Activated CD4-positive, alpha-beta memory T cell treated with anti-CD3 and anti-CD28 coated beads, Interleukin-2, amount 10 ng/mL, durations not matched to agents 7 days and 5 days (primary cell): ENCODE measurements at places on chromosomes 12 and 14. TPM values are rescaled to one million over a fixed set of nuclear protein-coding genes. Genes with fewer than 3 reads are reported as not detected.

The RNF212B gene
- total RNA-seq = not detected

The SAV1 gene
- 6.9 TPM for total RNA-seq

The TTC9 gene
- 14.7 TPM for total RNA-seq

The TAS2R13 gene
- 0.25 TPM for total RNA-seq

The MUCL1 gene
- not detected for total RNA-seq

The POTEM gene
- not detected for total RNA-seq

The OSGEP gene
- total RNA-seq = 40.3 TPM

The ITGA7 gene
- 2.0 TPM for total RNA-seq

The HOTAIR gene
- total RNA-seq = not detected

The TMEM30B gene
- 0.48 TPM for total RNA-seq

The PMEL gene
- 0.33 TPM for total RNA-seq

The KCNH3 gene
- 0.90 TPM for total RNA-seq

The GPR137C gene
- total RNA-seq = 0.30 TPM

- no peak for DNase-seq
Observed at GRCh38 chr12:93219947-93220346, 157.8 kb upstream of the NUDT4 start.

DNA sequence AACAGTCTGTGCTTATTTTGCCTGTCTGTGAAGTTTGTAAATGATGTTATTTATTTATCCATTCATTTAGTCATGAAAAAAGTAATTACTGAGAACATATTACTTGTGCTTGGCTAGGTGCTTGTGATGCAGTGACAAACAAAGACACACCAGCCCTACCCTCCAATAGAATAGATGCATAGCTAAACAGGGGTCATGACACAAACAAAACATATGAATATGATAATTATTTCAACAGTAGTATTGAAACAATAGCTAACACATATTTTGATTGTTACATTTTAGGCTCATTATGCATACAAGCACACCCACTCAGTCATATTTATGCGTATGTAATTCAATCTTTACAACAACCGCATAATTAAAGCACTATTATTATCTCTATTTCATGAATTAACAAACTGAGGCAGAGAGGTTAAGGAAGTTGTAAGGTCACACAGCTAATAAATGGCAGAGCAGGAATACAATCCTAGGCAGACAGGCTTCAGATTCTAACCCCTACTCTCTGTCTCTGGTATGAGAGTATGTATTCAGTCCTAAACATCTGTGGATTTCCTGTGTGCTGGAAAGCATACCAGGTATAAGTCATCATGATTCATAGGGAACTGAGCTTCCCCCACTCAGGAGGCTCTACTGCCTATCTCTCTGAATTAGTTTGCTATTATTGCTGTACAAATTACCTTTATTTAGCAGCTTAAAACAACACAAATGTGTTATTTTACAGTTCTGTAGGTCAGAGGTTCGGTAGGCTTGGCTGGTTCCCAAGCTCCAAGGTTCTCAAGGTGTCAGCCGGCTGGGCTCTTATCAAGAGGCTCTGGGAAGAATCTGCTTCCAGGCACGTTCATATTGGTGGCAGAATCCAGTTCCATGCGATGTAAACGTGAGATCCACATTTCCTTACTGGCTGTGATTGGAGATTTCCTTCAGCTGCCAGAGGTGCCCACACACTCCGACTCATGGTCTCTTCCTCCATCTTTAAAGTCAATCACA, 509.4 kb downstream of the GALC start:
- no peak for DNase-seq

DNA sequence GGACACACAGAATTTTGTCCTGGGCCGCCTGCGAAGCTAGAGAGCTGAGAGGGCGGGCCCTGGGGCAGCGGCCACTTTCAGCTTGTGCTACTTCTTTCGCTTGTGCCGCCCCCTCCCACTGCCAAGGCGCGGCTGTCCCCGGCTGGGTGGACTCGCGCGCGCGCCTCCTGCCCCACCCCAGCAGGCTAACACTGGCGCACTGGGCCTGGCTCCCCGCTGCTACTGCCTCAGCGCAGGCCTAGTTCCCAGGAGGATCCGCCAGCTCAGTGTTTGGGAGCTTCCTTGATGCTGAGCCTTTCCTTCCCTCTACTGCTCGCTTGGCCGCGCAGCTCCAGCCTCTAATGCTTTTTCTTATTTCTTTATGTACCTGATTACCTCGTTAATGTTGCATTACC, 27.4 kb upstream of the METAP2 start:
- DNase-seq = no peak

GRCh38 chr14:76227450-76228050, 75.8 kb downstream of the GPATCH2L start:
- DNase-seq = no peak

- no peak for DNase-seq
Observed at GRCh38 chr12:95980437-95980836, 15.7 kb downstream of the HAL start.

- no peak for DNase-seq
Observed at GRCh38 chr12:17577405-17577804, 512.6 kb downstream of the RERGL start.

DNA sequence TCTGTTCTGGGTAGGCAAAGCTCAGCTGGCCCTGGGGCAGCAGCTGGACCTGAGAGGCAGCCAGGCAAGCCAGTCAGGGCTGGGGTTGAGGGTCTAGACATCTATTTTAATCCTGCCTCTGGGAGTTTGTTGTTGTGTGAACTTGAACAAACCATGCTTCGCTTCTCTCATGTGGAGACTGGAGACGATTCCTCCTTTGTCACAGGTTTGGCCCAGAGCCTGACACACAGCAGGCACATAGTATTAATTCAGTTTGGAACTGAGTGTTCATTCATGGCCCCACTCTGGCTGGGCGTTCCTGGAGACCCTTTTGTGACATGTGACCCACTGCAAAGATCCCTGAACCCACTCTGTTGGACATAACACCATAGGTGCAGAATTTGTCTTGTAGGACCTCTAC, 39.3 kb downstream of the NGB start:
- no peak for DNase-seq

DNA sequence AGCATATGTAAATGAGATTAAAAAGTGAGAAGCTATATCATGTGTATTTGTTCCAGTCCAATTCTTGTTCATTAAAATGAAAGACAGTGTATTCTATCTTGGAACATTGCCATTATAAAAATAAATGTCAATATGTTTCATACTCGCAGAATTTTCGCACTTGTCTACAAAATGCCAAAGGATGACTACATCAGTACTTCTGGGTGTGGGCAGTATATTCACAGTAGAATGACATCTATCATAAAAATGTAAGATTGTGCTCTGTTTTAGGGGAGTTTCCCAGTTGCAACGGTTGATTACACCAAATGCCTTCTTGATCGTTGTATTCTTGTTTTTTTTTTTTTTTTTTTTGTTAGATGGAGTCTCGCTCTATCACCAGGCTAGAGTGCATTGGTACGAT, 292.3 kb upstream of the E2F7 start:
- no peak for DNase-seq

GRCh38 chr12:94817695-94818075, 167.3 kb upstream of the TMCC3 start:
- no peak for DNase-seq

DNA sequence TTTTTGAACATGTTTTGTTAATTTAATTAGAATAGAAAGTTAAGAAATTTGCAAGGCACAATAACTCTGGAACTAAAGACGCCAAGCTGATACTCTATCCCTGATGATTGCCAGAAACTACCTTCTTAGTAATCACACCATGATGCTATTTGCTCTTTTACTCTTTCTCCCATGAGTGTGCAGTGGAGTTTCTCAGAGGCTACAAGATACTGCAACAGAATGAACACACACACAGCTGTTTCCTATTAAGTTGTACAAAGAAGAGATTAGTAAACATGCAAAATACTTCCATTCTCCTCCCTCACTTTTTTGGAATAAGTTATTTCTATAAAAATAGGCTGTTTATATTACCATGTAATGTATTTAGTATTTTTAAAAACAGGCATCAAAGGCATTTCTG, 1367.5 kb downstream of the AACS start:
- DNase-seq = no peak

DNA sequence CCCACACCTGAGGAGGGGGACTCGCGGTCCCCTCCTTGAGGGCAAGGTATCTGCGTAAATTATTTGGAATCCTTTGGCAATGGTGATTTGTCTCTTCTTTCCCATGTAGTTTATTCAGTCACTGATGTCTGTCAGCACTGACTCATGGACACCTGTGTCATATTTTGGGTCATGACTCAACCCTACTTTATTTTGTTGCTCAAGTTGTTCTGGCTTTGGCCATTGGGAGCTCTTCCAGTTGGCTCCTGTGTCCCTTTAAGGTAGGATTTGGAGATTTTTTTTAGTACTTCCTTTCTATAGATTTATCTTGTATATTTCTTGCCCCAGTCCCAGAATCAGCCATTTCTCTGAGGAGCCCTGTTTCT, 47.4 kb upstream of the C14orf180 start:
- no peak for DNase-seq

GRCh38 chr14:50853891-50854290, 18.0 kb upstream of the ABHD12B start:
- no peak for DNase-seq

DNA sequence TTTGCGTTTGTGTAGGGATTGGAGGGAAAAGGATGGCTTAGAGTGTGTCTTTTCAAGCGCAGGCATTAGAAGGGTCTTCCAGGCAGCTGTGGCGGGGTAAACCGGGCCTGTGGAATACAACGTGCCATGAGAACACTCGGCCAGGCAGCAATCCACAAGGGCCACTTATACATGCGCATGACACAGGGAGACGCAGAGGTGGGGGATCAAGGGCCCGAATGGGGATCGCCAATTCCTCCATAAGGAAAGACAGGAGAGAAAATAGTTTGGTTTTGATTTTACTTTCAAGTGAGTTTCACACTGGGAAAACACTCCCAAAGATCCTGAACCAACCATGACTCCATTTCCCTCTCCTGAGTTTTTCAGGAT, 71.6 kb downstream of the SPRING1 start:
- no peak for DNase-seq

DNA sequence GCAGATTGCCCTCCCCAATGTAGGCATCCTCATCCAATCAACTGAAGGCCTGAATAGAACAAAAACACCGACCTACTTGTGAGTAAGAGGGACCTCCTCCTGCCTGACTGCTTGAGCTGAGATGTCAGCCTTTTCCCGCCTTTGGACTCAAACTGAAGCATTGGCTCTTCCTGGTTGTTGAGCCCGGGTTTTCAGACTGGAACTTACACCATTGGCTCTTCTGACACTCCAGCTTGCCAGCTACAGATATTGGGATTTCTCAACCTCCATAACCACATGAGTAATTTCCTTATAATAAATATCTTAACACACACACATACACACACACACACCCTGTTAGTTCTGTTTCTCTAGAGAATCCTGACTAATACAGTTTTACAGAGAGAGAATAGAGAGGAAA, 173.4 kb upstream of the NTF3 start:
- no peak for DNase-seq

DNA sequence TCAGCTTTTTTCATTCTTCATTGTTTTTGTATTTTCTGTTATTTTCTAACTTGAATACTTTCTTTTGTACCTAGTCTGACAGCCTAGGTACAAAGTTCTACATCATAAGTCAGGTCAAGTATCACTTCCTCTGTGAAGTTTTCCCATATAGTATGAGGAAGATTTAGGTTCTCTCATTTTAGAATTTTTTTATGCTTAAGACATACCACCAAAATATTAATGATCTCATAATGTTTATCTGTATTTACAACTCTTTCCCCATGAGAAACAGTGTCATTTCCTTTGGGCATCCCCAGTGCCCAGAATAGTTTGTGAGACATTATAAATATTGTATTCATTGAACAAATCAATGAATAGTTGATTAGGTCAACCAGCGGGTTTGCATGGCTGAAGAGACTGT, 3.1 kb upstream of the ATF7IP start:
- DNase-seq = no peak

- DNase-seq = no peak
Observed at GRCh38 chr12:73514672-73515071, 1023.0 kb upstream of the ATXN7L3B start.

- peak; percentile 71 for DNase-seq
Observed at GRCh38 chr14:72714094-72714493, 179.8 kb downstream of the DPF3 start.

DNA sequence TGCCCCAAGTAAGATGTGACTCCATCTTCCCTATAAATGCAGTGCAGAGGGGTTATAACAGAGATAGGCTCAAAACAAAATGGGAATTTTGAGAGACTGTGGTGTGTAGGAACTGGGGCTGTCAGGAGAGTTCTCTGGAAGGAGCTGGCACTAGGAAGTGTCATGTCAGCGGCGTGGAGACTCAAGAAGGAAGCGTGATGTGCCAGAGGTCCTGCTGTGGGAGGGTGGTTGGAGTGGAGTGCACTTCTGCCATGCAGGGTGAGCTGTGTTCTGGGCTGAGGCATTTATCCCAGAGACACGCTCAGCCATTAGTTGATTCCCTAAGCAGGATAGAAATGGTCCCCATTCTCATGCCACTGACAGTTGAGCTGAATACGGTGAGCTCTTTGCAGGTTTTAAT, 19.0 kb downstream of the GLT1D1 start:
- no peak for DNase-seq

- no peak for DNase-seq
Observed at GRCh38 chr12:45970391-45970790, 20.0 kb downstream of the SCAF11 start.

GRCh38 chr12:105319691-105320209, 10.7 kb upstream of the C12orf75 start:
- no peak for DNase-seq

DNA sequence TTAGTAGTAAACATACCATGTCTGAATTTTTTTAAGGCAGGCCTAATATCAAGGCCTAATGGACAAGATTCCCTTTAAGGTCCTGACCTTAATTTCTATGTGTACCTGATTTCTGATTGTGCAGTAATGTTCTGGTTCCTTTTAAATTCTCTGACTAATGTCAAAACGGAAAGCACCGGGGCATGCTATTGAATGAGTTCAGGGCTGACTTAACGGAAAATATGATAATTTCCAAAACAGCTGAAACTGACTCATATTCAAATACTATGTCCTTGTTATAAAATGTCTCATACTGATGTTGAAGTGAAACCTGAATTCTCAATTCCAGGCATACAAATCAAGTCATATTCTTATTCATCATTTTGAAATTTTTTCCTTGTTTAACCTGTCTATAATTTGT, 6.7 kb downstream of the TAS2R43 start:
- no peak for DNase-seq

GRCh38 chr12:12294215-12295005, 27.6 kb upstream of the LRP6 start:
- no peak for DNase-seq

- no peak for DNase-seq
Observed at GRCh38 chr12:76173756-76174155, 89.3 kb upstream of the NAP1L1 start.

DNA sequence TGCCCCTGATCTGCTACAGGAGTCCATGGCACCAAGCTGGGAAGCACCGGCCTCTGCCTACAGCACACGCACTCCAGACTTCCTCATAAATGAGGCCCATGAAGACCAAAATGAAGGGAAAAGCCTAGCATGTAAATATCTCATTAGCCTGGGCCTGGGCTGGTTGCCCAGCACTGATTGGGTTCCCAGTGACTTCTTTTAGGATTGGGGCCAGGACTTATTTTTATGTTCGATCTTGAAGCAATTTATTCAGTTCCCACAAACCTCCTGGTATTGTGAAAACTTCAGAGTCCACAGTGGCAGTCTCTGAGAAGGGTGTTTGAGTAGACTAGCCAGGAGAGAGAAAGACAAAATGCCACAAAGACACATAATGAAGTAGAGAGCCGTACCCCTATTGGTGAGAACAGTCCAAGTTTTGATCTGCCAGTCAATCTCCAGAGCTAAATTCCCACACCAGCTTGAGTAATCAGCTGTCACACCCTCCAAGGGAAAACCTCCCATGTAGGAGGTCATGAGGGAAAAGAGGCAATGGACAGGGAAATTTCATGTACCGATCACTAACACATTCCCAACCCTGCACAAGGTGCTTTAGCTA, 78.2 kb downstream of the PHLDA1 start:
- no peak for DNase-seq

GRCh38 chr12:95790917-95791849, 619 bp upstream of the NTN4 start:
- DNase-seq = no peak
